T1000 (cell line): ENCODE measurements at places on chromosomes 5 and 9.

- DNase-seq: no peak
These were observed 159.7 kb downstream of the PBX3 start for GRCh38 chr9:125906893-125907292.

DNA sequence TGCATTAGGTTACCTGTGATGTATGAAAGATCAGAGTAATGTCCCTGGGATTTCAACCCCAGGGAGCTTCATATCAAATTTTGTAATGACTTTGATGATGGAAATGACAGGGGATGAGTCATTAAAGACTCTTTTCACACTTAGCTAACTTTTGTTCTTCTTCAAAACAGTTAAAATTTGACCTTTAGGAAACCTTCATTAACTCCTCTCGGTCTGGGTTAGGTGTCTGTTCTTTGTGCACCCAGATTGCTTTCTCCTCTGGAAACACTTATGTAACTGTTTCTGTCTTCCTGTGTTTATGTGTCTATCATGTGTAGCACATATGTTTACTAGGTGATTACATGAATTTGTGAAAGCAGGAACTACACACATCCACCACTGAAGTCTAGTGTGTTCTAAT is 1.6 kb downstream of the SRFBP1 start:
- no peak for DNase-seq

DNA sequence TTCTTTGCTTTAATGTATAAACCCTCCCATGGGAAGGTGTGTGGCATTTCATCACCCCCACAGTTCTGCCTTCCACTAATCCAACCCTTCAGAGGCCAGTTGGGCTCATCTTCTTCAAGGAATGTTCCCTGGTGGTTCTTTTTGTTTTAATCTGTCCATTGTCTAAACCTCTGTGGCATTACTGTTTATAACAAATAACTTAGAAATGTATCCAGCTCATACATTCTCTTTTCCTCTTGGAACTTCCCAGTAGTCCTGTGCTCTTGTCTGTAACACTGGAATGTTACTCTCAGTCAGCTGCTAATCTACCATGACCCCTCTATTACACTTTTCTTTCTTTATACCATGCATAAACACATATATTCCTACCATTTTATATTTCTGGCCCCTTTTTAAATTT is 213.5 kb upstream of the TARS1 start:
- DNase-seq: no peak

GRCh38 chr9:130837643-130838042 is 2.6 kb downstream of the ABL1 start:
- DNase-seq: no peak

DNA sequence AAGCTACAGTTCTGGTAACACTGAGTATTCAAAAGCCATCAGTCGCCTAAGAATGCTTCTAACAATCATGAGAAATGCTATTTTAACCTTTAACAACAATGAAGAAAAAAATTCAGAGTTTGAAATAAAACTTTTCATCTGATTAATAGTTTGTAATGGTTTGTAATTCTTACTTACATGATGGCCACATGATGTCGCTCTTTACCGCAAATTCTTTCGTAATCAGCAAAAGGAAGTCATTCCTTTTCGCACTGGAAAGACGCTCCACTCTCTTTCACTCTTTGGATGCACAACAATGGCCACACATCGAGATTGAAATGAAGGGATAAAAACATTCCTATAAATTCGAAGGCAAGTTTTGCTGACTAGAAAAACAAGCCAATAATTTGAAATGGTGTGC is at the start of gene PCDHA7:
PCDHA7 (plus strand) TSS at position 277 of the 400 bp plus-strand sequence; CDS start at position 392, 115 bp downstream.
- no peak for DNase-seq

- DNase-seq: no peak
These were observed 125.5 kb downstream of the OSTF1 start for GRCh38 chr9:75213765-75214164.

GRCh38 chr5:160287378-160288051 is 24.8 kb downstream of the CCNJL start:
- peak; percentile 10 for DNase-seq

DNA sequence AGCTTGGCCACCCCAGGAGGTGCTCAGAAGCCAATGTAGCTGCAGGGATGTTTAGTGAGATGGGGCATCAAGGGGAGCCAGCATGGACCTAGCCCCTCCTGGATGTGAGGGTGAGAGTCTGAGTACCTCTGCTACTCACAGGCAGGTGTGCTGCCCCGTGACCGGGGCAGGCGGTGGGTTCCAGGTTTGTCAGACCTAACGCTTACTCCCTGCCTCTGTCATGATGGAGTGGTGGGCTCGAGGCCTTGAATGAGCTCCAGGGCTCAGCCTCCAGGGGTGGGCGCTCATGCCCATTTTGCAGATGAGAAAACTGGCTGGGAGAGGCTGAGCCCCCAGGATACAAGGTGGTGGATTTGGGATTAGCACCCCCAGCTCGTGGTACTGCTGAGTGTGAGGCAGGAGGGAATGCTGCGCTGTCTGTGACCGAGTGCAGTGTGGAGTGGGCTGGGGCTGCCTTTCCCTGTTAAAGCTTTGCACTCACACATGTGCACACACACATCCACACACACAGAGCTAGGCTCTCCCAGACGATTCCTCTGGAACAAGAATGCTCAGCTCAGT is 1.5 kb downstream of the RXRA start:
- DNase-seq: no peak

DNA sequence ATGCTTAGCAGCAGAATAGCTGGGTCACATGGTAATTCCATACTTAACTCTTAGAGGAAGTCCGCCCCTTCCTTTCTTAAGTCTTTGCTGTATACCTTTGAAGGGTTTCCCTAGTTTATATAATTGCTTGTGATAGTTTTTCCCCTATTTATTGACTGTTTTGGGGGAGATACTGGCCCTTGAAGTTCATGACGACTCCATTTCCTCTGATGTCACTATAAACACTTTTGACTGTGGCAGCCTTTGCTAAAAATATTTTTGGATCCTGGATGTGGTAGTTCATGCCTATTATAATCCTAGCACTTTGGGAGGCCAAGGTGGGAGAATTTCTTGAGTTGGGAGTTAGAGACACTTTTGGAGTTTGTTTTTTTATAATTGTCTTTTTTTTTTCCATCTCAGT is 38.4 kb downstream of the NSD1 start:
- DNase-seq: no peak

- no peak for DNase-seq
These were observed 221.0 kb downstream of the DCP2 start for GRCh38 chr5:113197456-113198200.

- DNase-seq: no peak
These were observed 11.1 kb upstream of the TCF7 start for GRCh38 chr5:134103397-134103796.

DNA sequence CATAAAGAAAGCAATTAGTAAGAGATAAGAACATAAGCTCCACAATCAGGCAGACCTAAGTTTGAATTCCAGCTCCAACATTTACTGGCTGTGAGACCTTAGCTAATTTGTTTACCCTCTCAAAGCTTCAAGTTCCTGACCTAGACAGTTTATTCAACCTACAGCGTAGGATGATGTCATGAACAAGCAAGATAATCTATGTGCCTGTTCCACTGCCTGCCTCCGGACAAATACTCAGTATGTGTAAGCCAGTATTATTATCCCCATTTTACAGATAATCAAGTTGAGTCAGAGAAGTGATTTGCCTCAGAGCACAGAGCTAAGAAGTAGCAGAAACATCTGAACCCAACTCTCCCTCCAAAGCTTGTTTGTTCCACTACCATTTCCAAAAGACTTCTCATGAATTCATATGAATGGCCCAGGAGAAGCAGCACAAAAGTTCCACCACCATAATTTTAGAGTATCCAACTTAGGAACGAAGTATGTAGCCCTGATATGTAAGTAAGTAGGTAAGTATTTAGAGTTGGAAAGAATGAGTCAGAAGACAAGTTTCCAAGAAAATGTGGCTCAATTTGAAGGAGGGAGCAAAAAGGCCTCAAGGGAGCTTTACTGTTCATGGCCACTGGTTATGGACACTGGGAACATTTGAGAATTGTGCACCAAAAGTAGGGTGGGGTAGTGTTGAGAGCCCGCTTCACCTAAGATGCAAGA is 398.2 kb downstream of the NFIB start:
- DNase-seq: no peak

DNA sequence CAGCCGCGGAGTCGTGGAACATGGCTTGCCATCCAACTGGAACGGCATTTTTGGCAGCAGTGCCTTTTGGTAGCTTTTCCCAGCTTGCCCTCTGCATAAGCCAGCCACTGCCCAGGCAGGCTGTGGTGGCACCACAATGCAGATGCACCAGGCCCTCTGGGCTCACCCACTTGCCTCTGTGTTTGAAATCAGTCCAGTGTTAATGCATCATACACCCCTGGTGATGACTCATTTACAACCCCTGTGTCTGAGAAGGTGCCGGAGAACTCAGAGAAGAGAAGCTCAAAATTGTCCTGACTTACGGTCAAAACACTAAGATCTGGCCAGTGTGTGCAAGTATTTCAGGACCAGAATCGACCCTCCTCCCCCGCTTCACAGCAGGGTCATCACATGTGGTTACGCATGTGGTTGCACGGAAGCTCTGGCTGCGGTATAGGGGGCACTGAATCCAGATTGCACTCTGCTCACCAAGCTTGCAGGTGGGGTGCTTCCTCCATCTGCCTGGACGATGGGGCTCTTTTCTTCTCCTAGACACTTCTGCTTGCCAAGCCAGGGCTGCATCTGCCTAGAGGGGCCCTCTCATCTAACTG is 66.5 kb upstream of the SMIM15 start:
- no peak for DNase-seq

DNA sequence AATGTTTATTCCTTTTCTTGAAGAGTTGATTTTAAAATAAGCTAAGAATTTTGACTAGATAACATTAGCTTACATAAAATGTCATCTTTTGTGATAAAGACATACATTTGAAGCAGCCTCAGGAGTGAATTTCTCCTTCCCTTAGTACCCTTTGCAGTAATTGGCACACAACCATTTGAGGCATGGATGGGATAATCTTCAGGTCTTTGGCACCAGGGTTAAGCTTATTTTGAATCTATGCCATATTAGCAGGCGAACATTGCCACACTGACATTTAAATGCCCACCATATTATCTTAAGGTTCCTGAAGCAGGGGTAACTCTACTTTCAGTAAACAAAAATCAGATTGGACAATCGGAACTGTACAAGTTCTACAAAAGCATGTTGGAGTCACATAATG is 126.0 kb downstream of the NR3C1 start:
- DNase-seq: no peak

- DNase-seq: no peak
These were observed 25.9 kb upstream of the PIK3R1 start for GRCh38 chr5:68189613-68190012.

GRCh38 chr9:80873861-80874260 is 815.5 kb downstream of the TLE1 start:
- DNase-seq: no peak

DNA sequence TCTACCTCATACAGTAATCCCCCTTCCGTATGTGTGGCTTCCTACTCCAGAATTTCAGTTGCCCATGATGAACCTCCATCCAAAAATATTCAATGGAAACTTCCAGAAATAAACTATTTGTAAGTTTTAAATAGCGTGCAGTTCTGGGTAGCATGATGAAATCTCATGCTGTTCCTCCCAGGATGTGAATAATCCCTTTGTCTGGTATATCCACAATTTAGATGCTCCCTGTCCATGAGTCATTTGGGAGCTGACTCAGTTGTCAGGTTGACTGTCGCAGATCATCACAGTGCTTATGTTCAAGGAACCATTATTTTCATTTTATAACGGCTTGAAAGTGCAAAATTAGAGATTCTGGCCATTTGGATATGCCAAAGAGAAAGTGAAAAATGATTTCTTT is 290.1 kb upstream of the CDH9 start:
- DNase-seq: no peak

- no peak for DNase-seq
These were observed 63.4 kb downstream of the CD180 start for GRCh38 chr5:67133217-67133616.

DNA sequence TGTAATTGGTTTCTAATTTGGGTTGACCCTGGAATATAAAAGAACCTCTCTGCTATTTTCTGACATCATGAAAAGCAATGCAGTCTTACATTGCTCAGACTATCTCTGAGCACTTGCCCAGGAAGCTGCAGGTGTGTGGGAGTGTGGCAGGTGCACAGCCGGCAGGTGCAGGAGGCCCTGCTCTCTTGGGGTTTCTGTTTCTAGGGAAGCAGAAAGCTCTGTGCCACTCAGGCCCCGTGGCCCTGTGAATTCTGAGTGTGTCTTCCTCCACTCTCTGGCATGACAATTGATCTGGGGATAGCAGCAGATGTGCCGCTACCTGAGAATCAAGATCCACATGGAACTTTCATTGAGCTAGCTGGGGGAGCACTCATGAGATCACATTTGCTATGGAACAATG is 45.7 kb upstream of the IRX2 start:
- DNase-seq: no peak

DNA sequence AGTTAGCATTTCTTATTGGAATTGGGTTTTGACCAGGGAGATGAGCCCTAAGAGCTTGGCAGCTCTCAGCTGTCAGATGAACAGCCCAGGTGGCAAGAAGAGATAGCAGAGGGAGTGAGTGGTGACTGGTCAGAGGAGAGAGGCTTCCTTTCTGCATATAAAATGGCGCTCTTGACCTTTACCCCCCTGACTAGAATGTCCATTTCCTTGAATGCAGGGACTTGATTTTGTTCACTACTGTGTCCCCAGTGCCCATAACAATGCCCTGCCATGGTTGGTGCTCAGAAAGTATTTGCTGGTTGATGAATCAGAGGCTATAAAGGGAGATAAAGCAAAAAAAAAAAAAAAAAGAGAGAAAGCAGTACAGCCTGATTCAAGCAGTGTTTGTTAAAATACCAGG is 7.2 kb downstream of the CHMP5 start:
- DNase-seq: no peak

DNA sequence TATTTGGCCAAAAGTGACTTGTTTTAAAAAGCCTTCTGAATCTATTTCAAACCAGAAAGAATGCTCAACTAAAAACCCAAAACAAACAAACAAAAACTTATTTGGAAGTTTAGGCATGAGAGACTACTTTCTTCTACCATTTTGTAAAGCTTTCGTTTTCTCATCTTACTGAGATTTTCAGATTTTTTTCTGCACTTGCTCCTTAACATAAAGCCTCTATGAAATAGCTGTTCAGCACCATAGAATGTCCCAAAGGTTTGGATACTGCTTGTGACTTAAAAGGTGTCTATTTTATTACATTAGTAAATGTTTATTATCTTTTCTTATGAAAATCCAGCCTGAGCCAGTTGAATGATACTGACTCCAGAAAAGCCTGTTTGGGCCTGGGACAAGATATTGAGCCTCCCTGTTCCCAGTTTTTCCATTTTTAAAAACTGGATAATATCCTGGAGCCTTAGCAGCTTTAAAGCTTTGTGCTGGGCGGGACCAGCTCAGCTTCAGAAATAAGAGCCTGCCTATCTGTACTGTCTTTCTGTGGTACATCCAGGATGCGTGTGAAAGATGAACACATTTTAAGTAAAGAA is 292.6 kb downstream of the ZSWIM6 start:
- DNase-seq: no peak
